ENCODE measurements at places on chromosomes 2 and 18.
A peak's percentile ranks its signal among the peaks of the same experiment; 100 is the strongest.

DNA sequence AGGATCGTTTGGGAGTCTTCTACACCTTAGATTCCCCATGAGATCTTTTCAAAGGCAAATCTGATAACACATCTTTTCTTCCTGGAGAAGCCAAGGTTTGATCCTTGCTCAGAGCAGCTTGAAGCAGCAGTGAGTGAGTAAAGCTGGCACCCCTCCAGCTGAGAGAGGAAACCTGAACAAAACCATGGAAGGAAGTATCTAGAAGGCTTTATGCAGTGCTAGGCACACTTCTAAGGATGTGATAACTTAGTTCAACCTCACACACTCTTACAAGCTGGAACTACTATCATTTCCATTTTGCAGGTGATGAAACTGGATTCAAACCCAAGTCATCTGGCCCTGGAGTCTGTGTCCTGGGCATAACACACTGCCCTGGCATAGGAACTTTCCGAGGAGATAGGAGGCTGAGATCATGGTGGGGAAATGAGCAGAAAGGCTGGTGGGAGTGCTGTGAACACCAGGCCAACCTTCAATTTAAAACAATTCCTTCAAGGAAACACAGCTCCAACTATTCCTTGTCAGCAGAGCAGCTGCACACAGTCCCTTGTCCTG lies 71.2 kb downstream of the CTAGE1 start:
- no peak for DNase-seq

- no peak for DNase-seq
Observed at GRCh38 chr2:168185583-168186274, 61.7 kb downstream of the STK39 start.

DNA sequence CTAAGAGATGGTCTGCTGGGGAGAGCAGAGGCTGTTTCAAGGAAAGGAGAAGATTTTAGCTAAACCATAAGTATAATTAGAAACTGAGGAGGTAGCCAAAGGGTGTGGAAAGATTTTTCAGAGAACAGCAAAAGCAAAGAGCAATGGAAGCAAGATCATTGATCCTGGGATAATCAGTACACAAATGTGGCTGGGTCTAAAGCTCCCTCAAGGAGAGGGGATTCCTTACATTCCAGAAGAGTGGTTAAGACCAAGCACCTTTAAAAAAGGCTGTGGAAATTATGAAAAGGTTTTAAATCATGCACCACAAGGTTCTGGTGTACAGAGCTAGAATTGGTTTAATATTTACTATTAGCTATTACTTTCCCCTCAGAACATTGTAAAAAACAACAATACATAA lies 246.0 kb upstream of the UBE2E3 start:
- DNase-seq: no peak

- no peak for DNase-seq
Observed at GRCh38 chr2:3617198-3617890, 22.4 kb downstream of the COLEC11 start.

GRCh38 chr2:46561731-46562450 lies 82.5 kb downstream of the TMEM247 start:
- DNase-seq: no peak

DNA sequence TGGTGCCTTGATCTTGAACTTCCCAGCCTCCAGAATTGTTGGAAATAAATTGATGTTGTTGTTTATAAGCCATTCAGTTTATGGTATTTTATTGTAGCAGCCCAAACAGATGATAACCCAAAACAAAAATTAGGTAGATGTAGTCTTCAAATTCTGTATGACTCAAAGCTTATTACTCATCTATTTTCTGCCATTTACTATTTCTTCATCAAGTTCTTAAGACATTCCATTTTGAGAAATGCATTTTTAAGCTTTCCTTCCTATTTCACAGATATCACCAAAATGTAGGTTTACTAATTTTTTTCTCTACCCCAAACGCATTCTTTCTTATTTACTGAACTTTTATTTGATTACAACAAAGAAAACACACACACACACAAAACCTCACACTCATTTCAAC lies 148.2 kb downstream of the RND3 start:
- no peak for DNase-seq

GRCh38 chr2:145026456-145027455 lies 506.8 kb upstream of the ZEB2 start:
- no peak for DNase-seq

- no peak for DNase-seq
Observed at GRCh38 chr18:24095976-24096375, 42.9 kb upstream of the CABYR start.

- peak; percentile 58 for DNase-seq
Observed at GRCh38 chr2:9984217-9984739, 32.8 kb downstream of the GRHL1 start.

DNA sequence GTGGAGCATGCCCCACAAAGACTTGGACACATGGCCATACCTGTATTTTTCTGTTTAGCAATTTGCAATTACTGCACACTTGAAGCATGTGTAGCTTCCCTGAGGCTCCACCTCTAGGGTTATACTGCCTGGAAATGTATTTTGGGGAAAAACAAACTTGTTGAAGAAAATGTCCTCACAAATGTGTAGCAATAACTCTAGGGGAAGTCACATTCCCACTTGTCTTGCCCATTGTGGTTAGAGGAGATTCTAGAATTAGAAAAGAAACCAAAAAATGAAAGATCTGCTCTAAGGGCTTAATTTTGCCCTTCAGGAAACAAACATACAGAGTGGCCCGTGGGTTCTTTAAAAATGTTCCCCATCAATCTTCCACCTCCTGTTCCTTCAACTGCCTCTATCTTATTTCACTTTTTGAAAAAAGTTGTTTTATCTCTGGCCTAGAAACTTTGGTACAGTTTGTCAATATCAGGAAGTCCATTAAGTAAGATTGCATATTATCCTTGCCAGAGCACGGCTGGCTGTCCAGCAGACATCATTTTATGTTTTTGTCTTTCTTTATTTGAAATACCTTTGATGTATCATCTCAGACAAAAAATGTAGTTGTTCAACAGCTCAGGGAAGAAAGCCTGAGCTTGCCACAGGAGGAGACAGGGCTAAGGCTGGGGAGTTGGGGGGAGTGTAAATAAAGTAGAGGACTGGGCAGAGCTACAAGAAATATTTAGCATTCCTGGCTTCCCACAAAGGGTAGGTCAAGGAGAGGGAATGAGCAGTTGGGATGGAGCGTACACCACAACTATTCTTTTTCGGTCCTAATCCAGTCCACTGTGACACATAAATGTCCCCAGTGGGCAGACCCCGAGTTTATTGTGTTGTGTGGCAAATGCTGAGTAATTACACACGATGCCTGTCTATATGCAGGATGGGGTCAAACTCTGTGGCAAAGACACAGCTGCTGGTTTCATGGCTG lies 96.8 kb upstream of the CDC42EP3 start:
- no peak for DNase-seq

GRCh38 chr2:79013629-79014028 lies 11.9 kb upstream of the REG3G start:
- DNase-seq: no peak

- no peak for DNase-seq
Observed at GRCh38 chr2:167637741-167638140, 609.7 kb downstream of the STK39 start.

- no peak for DNase-seq
Observed at GRCh38 chr2:119683074-119683712, 4.2 kb downstream of the TMEM177 start.

DNA sequence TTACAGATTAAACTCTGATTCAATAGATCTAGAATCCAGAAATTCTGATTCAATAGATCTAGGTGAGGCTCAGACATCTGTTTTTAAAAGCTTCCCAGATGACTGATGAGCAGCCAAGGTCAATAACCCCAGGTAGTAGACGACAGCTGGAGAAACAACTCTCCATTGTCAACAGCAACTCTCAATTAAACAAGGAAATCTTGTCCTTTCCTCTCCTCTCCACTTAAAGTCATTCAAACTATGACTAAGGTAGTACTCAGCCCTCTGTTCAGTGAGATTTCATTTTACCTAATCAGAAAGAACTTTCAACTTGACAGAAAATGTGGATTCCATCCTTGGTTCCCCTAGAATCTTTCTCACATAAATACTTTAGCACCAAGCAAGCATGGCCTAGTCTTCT lies 94.6 kb upstream of the SCG2 start:
- DNase-seq: no peak

DNA sequence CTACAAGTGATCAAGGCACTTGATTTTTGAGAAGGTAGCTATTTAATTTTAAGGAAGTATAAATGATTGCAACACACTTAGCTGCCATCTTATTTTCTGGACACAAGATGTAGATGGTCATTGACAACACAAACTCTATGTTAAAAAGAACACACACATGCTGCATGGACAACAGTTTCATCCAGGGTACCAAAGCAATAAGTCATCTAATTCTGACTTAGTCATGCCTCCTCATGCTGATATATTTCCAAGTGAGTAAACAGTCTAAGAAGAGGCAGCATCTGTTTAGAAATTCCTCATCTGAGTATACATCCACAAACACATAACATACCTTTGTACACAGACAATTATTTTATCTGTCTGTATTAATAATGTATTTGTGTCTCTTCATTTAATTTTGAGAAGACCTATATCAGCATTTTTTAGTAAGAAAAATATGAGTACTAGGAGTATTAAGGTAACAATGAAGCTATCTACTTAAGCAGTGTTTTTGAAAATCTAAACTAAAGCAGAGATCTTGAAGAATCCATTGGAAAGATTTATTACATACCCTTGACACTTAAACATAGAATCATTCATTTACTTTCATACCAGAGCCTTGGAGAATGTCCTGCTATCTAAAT lies 84.9 kb downstream of the SCN1A start:
- DNase-seq: no peak

GRCh38 chr2:164737612-164738081 lies 104.0 kb downstream of the COBLL1 start:
- no peak for DNase-seq

DNA sequence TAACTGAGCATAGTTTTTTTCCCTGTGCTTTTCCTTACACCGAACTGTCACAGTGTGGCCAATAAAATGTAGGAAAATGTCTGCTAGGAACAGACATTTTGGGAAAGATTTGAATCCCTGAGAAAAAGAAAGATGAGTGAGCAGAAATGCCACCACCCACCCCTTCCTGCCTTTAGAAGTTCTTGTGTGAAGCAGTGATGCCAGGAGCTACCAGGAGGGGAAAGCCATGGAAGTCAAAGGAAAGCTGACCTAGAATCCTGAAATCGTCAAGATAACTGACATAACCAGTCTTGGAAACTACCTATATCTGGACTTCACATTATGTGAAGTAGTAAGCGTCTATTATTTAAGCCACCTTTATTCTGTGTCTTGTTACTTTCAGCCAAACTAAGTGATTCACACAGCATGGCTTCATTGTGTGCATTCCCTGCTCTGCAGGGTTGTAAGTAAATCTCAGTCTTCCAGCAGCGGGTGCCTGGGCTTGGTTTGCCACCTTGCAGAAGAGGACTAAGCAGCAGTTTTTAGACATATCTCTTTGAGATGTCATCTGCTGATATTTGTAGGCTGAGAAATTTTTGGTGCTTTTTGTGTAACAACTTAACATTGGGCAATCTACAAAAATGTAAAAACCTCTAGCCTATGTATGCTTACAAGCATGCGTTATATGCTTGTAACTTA lies 11.2 kb upstream of the SPRED2 start:
- DNase-seq: no peak

Measured in GM19239 (cell line).